ENCODE measurements at places on chromosomes 16 and 17.

GRCh38 chr17:61249649-61250299 is 149.9 kb upstream of the TBX2 start:
- no peak for DNase-seq

DNA sequence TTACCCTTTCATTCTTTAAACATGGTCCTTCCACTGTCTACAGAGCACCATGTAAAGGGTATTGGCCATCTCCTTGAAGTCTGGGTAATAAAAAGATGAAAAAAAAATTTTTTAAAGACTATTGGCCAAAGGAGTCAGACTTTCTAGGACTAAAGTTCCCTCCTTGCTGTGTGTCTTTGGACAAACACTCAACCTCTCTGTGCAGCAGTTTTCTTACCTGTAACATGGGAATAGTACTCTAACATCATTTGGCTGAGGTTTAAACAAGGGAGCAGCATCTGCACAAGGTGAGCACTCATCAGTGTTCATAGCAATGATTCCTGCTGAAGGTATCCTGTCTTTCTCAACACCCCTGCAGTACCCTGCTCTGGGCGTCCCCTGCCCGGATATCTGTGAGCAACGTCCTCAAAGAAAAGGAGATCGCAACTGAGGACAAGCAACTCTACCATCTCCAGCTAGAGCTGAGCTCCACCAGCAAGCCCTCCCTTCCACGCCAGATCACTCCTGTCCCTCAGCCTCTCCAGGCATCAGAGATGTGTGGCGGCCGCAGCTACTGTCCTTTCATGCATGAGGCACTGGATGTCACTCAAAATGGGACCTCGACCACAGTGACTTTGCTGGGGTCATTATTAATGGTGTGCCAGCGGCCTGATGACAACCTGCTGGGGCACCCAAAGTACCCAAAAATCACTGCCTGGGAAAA is 29.5 kb upstream of the RPH3AL start:
- DNase-seq: no peak

- no peak for DNase-seq
Observed at GRCh38 chr16:48168075-48168474, 12.3 kb upstream of the ABCC12 start.

- DNase-seq: peak; percentile 71
Observed at GRCh38 chr17:72514891-72515290, 394.1 kb downstream of the SOX9 start.

DNA sequence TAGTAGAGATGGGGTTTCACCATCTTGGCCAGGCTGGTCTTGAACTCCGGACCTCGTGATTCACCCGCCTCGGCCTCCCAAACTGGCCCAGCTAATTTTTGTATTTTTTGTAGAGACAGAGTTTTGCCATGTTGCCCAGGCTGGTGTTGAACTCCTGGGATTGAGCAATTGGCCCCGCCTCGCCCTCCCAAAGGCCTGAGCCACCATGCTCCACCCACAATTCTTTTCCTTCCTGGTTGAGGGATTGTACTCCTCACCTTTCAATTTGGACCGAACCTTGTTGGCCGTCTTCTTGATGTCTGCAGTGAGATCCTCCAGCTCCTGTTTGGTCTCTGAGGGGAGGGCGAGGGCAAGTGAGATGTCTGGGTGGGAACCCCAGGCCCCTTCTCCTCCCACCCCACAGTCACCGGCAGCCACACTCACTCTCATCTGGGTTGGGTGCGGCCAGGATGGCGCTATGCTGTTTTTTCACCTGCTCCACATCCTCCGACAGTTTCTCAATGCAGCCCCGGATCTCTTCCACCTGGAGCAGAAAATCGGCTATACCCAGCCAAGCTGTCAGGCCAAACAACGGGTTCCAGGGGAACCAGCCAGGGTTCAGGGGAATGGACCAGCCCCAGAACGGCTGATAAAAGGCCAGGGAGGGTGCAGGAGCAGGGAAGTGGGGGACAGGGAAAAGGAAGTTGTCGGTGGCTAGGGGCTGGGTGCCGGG is 9.6 kb downstream of the STX1B start:
- no peak for DNase-seq

- DNase-seq: no peak
Observed at GRCh38 chr17:76121932-76122430, 18.4 kb upstream of the EXOC7 start.

GRCh38 chr16:86078121-86078600 is 179.2 kb downstream of the IRF8 start:
- no peak for DNase-seq

- DNase-seq: no peak
Observed at GRCh38 chr16:17836868-17837602, 366.3 kb upstream of the XYLT1 start.

DNA sequence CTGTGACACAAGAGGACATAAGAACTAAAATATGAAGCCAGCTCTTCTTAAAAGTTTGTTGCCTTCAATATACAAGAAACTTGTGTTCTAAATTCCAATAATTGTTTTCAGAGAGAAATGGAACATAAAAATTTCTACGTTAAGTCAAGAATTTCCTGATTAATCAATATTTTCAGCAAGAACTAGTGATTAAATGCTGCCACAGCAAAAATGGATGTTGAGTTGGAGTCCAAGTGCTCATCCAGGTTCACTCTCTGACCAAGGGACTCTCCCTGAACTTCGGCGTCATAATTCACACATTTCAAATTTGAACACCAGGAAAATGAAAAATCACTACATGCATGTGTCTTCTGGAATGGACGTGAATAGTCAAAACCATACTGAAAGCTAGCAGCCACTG is 1263.6 kb upstream of the GOT2 start:
- DNase-seq: no peak

DNA sequence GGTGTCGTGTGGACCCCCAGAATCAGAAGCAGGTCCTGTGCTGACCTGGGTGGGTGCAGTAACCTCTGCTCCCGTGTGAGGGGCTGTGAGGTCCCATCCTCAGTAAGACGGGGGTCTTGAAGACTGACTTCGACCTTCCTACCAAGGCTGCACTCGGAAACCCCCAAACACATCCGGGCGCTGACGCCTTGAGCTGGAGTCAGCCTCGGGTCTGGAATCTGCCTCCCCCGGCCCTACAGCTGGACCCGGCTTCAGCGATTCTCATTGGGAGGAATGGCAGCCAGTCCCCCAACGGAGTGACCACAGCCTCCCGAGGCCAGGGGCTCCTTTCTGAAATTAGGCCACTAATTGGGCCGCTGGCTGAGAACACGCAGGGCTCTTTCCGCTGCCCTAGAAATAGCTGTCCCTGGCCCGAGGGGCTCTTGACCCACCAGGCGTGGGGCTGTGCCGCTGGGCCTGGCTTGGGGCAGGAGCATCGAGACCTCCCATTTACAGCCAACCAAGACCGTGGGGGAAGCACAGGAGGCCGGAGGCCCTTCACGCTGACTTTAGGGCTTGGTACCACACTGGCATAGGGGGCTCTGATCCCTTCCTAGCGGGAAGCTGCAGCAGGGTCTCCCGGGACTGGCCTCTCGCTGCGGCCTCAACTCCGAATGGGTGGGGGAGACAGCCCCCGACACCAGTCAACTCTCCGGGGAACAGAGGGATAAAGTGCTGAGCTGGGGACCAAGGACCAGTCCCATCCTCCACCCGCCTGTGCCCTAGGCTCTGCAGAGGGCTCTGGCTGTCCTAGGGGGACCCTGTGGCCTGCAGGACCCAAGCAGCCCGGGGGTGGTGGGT is 2.6 kb upstream of the GNG13 start:
- DNase-seq: no peak

DNA sequence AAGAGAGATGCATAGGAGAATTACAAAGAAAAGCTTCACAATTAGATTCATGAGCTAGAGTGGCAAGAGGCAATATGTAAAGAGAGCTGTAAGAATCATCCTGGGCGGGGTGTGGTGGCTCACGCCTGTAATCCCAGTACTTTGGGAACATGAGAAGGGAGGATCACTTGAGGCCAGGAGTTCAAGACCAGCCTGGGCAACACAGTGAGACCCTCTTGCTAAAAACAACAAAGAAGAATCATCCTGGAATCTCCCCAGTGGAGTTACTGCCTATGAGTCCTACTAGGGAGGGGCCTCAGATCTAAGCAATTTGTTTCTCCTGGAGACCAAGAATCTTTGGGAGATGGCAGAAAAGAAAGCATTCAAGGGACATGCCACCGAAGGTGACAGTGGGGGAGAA is 119.1 kb downstream of the HIC1 start:
- DNase-seq: no peak

- no peak for DNase-seq
Observed at GRCh38 chr16:69309316-69309715, 1.8 kb upstream of the VPS4A start.

DNA sequence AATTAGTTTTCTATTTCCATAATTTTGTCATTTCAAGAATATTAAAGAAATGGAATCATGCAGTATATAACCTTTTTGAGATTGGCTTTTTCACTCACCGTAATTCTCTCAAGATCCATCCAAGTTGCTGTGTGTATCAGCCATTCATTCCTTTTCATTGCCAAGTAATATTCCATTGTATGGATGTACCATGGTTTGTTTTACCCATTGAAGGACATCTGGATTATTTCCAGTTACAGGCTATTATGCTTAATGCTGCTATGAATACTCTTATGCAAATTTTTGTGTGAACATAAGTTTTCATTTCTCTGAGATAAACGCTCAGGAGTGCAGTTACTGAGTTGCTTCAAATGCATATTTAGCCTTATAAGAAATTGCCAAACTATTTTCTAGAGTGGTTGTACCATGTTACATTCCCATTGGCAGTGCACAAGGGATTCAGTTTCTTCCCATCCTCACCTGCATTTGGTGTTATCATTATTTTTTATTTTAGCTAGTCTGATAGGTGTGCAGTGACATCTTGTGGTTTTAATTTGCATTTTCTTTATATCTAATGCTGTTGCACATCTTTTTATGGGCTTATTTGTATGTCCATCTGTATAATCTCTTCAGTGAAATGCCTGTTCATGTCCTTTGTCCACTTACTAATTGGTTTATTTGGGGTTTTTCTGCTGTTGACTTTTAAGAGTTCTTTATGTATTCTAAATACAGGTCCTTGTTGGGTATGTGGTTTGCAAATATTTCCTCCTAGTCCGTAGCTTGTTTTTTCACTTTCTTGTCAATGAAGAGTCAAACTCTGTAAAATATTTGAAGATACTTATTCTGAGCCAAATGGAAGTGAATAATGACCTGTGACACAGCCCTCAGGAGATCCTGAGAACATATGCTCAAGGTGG is 32.7 kb downstream of the BMERB1 start:
- no peak for DNase-seq

- DNase-seq: no peak
Observed at GRCh38 chr16:51567911-51568310, 416.8 kb upstream of the SALL1 start.

- peak; percentile 97 for DNase-seq
Observed at GRCh38 chr16:3152277-3152990, 17.6 kb downstream of the ZNF213 start.

DNA sequence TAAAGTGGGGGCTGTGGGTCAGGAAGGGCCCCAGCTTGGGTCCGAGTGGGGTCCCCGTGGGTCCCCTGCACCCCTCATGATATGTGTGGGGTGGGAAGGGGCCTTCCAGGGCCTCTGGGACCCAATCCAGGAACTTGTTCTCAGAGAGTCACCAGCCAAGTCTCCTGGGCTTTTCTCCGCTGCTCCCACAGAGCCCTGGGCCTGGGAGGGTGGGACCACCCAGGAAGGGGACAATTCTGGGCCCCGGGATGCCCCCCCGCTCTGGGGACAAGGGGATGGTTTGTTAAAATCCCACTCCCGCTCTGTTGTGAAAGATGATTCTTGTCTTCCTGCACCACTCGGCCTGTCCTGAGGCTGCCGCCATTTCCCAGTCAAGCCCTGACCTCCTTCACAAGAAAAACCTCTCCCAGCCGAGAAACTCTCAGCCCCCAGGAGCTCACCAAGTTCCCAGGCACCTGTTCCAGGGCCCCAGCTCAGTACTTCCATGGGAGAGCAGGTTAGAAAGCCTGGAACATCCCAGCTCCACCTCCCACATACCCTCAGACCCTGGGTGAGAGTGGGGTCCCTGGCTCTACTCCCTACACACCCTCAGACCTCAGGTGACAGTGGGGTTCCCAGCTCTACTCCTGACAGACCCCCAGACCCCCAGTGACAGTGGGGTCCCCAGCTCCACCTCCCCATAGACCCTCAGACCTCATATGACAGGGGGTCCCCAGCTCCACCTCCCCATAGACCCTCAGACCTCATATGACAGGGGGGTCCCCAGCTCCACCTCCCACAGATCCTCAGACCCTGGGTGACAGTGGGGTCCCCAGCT is 75.1 kb downstream of the METRNL start:
- no peak for DNase-seq

- DNase-seq: no peak
Observed at GRCh38 chr17:73617501-73617900, 26.7 kb downstream of the SDK2 start.

- DNase-seq: peak; percentile 83
Observed at GRCh38 chr16:66977341-66978113, 10.9 kb upstream of the CES4A start.

GRCh38 chr16:72894293-72895151 is 153.4 kb downstream of the ZFHX3 start:
- DNase-seq: no peak

DNA sequence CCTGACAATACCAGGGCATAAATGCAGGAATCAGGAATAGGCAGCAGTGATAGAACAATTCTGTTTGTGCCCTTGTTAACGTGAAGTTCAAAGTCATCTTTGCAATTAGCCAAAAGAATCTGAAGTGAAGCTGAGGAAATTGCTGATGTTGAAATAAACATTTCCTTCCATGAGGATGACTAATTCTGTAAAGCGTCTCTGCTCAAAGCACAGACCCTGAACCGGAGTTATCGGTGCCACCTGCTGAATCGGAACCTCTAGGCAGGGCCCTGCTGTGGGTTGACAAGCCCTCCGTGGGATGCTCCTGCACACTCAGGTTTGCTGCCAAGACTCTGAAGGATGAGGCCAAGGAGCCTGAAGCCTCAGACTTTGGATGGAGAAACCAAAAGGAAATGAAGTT is 37.0 kb upstream of the CDH1 start:
- no peak for DNase-seq

- DNase-seq: no peak
Observed at GRCh38 chr17:83071966-83072562, 7.3 kb upstream of the METRNL start.

DNA sequence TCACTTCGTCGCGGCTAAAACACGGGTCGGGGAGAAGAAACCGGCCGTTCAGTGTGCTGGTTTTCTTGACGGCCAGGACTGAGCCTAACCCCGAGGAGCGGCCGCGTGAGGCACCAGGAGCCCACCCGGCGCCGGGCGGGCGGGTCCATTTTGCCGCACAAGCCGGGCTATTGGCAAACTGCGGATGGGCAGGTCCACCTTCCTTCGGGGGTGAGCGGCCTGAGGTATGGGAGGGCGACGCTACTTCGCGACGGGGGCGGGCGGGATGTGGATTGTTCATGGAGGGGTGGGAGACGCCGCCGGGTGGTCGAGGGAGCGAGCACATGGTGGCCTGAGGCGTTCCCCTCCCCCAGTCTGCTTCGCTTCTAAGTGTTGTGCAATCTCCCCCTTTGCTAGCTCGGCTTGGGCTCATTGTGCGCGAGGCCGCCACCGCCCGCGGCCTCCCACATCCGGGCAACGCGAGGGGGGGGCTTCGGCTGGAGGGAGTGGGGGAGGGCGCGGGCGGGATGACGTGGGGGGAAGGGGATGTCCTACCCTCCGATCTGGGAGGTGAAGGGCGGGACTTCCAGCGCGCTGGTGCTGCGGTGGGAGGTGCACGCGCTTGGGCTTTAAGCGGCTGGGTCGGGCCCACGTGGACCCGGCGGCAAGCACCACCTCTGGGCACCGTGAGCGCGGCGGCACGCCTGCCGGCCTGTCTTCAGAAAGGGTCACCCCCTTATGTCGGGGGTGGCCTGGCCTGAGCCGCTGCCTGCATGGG is 5.9 kb upstream of the CD68 start:
- DNase-seq: peak; percentile 84
